ENCODE measurements at places on chromosomes 1 and 21.

DNA sequence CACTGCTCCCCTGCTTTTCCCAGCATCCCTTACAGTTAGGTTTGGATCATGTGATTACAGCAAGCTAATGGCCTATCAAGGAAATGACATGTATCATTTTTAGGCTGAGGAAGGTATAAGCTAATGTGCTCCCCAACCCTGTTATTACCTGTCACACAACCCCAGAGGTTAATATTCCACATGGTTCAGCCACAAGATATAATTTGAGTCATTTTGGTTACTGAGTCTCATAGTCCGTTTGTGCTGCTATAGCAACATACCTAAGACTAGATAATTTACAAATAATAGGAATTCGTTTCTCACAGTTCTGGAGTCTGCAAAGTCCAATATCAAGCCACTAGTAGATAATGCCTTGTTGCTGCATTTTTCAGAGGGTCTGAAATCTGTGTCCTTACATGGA lies 29.1 kb upstream of the SLC16A1 start:
- DNase-seq: no peak

GRCh38 chr1:191533254-191533653 lies 625.0 kb upstream of the RGS18 start:
- DNase-seq: no peak

- DNase-seq: no peak
Measured at GRCh38 chr1:113557187-113557586, 166.9 kb downstream of the MAGI3 start.

DNA sequence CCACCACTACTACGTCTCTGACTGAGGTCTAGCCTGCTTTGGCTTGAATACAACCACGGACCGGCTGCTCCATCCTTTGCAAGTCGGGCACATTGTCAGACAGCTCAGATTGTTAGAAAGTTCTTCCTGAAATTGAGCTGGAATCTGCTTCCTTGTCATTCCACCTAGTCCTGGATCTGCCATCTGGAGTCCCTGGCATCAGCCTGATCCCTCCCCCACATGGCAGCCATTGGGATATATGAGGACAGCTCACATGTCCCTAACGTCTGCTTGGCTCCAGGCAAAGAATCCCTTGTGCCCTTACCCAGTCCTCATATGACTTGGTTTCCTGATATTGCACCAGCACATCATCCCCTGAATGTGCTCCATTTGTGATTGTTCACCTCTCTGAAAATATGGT lies 56.3 kb upstream of the SYT6 start:
- DNase-seq: no peak

GRCh38 chr1:112997781-112998180 lies 41.8 kb upstream of the SLC16A1 start:
- DNase-seq: no peak

DNA sequence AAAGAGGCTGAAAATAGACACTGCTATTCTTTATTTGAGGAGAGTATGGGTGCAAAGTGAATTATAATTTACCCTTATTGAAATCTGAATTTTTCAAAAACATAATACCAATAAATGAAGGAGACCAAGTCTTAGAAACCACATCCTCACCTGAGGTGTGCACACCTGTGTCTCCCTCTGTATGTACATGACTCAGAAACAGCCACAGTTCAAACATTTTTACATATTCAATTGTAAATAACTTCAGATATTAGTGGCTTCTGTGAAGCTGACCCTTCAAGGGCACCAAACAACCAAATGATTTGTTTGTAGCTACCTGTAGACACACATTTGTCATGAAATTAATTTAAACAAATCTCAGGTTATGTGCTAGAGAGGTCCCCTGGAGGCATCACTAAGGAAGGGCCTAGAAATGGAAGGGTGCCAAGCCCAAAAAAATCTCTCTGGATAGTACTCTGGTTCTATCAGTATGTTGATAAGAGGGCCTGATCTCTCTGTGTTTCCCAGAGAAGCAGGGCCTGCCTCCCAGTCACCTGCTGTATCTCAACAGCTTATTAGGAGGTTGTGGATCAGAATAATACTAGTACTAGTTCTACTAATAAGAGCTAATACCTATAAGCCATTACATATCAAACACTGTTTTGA lies 28.1 kb downstream of the ERI3 start:
- no peak for DNase-seq

DNA sequence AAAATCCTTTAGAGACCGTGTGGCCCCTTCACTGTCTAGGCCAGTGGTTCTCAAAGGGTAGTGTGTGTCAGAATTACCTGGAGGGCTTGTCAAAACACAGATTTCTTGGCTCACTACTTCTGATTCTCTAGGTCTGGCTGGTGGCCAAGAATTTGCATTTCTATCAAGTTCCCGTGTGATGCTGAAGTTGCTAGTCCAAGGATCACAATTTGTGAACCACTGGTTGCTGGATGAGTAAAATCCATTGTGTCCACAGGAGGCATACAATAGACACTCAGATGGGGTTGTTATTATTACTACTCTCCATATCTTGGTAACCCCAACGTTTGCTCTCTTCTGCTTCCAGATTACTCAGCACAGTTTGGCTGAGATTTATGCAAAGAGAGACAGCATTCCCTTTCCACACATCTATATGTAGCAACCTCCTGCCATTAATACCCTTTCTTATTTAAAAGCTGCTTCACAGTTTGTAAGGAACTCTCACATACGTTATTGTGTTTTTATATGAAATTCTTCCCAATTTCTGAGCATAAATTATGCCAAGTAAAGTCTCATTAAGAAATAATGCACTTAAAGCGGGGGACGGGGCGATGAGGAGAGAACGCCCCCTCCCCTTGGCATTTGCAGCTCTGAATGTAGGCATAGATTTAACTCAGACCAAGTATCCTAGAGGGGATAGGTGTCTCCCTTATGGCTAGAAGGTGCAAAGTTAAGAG lies 720 bp upstream of the TMCC2 start:
- DNase-seq: no peak

DNA sequence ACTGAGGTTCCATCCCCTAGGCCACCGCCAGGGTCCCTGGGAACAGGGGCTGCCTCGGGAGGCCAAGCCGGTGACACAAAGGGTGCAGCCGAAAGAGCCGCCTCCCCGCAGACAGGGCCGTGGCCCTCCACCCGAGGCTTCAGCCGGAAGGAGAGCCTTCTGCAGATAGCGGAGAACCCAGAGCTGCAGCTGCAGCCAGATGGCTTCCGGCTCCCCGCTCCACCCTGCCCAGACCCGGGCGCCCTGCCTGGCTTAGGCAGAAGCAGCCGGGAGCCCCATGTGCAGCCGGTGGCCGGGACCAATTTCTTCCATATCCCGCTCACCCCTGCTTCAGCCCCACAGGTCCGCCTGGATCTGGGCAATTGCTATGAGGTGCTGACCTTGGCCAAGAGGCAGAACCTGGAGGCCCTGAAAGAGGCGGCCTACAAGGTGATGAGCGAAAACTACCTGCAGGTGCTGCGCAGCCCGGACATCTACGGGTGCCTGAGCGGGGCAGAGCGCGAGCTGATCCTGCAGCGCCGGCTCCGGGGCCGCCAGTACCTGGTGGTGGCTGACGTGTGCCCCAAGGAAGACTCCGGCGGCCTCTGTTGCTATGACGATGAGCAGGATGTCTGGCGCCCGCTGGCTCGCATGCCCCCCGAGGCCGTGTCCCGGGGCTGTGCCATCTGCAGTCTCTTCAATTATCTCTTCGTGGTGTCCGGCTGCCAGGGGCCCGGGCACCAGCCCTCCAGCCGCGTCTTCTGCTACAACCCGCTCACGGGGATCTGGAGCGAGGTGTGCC lies 1.4 kb downstream of the KLHDC7A start:
- no peak for DNase-seq

- DNase-seq: no peak
Measured at GRCh38 chr21:15425049-15425448, 304.7 kb upstream of the USP25 start.

DNA sequence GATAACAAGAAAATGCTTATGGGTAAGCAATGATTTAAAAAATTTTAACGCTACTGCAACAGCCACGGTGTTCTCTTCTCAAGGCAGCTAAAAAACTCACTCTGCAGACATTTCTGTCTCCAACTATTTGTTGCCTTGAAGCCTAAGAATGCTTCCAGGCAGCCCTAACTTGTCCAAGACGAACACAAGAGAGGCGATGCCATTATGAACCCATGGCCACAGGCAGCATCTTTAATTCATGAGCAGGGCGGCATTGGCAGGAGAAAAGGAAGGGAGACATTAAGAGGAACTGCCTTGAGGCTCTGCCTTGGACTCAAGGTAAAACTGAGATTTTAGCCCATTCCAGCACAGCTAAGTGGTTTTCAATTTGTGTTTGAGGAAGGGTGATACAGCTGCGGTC lies 67.5 kb downstream of the KCND3 start:
- no peak for DNase-seq

DNA sequence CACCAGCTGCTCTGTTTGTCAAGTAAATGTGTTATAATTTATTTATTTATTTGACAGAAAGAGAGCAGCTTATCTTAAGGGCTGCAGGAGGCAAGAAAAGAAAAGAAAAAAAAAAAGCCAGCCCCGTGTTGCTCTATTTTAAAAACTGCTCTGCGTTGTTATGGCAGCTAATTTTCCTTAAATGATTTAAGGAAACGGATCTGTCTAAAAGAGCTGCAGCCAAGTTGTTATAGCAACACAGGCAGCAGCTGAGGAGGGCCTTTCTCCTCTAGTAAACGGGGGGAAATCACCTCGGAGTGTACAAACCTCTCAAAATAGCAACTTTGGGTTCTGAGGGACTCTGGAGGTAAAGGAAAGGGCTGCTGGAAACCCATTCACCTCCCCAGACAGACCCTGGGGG lies 149.2 kb downstream of the BEND5 start:
- no peak for DNase-seq

DNA sequence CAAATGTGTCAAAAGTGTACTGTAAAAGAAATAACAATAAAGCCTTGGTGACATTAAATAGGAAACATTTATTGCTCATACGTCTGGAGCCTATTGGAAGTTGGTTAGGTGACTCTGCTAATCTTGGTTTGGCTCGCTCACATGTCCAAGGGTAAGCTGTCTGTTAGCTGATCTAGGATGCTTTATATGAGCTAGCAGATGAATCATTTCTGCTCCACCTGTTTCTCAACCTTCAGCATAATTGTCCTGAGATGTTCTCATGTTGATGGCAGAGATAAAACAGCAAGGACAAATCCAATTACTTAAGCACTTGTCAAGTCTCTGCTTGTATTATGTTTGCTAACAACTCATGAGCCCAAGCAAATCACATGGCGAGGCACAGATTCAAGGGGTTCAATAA lies 56.0 kb upstream of the CD53 start:
- DNase-seq: no peak

DNA sequence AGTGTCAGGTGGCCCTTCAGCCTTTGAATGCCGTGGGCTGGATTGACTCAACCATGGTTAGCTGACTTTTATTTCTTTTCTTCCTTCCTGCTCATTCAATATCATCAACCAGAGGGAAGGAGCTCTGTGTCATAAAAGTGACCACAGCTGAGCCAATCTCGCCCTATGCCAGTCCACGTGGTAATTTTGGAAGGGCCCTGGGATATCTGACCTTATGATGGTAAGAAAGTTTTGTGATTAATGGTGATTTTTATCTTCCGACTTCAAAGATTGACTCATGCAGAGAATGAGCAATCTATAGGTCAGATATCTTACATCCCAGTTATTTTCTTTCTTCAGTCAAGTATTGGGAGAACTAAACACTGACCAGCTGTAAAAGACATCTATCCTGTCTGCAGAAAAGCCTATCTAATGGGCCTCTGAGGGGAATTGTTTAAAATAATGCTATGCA lies 170.3 kb downstream of the ZC3H11B start:
- DNase-seq: no peak

- DNase-seq: no peak
Measured at GRCh38 chr1:171251952-171252300, 3.6 kb downstream of the FMO1 start.

- no peak for DNase-seq
Measured at GRCh38 chr1:48718705-48719104, 58.0 kb downstream of the BEND5 start.

All from KG1 (cell line).